ENCODE measurements at places on chromosomes 5 and 9.

GRCh38 chr9:103899866-103900265, 194.2 kb upstream of the SMC2 start:
- DNase-seq = no peak

- DNase-seq = no peak
These were observed 5.3 kb downstream of the BARX1 start for GRCh38 chr9:93949694-93950449.

DNA sequence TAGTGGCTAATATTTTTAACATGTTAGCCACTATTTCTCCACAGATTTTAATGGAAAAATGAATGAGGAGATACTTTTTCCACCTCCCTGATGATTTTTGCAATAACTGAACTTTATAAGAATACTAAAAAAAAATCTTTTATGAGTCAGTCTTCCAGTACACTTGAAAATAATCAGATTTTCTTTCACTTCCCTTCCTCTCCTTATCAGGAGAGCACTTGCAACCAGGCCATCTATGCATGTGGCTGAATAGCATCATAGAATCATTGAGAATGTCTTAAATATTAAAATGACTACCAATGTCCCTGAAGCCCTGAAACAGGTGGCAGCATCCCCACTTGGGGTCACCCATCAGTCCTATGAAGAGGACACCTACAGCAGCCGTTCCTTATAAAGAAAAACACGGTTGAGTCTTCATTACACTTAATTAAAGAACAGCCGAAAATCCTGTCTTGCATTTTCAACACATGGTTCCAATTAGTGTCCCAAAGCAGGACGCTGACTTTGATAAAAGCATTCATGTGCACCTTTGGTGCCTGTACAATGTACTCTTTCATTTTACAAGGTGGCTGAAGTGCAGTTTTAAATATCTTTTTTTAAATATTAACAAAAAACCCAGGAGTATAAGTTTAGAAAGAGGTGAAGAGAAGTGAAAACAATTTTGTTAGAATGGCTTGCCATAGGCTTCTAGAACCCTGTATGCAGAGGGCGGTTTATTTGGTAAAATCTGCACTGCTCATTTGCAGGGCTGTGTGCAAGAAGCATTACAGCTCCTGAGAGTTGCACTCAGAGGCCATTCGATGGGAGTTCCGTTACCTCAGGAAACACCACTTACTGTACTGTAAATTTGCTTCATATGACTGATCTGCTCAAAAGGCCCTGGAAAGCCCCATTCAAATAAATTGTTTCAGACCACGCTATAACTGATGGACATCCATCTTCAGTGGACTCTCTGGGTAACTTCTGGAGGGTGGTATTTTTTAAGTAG, 106.9 kb upstream of the VCAN start:
- DNase-seq = no peak

DNA sequence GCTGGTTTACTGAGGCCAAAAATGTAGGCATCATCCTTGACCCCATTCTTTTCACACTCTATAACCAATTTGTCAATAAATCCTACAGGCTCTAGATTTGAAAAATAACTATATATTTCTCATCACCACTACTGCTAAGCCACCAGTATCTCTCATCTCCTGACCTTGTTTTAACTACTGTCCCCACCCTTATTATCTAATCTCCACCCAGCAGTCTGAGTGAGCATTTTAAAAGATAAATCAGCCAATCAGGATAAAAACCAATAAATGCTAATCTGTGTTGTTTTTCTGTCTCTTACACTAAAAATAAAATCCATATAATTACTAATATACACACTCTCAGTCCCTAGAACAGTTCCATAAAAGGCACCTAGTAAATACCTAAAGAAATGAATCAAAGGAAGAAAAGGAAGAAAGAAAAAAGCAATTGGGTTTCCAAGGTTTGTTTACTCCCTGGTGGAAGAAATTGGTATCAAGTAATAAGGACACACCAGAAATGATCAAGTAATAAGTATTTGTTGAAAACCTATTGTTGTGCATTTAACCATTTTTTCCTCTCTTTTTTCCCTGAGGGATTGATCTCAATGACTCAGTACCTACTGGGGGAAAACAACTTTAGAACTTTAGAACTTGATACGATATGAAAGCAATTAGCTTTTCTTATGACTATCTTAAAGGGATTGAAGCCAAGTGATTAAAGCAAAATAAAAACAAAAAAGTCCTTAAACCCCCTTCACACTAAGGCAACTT, 19.3 kb downstream of the MRPS27 start:
- DNase-seq = no peak

GRCh38 chr5:10293907-10294662, 13.6 kb downstream of the CMBL start:
- no peak for DNase-seq

DNA sequence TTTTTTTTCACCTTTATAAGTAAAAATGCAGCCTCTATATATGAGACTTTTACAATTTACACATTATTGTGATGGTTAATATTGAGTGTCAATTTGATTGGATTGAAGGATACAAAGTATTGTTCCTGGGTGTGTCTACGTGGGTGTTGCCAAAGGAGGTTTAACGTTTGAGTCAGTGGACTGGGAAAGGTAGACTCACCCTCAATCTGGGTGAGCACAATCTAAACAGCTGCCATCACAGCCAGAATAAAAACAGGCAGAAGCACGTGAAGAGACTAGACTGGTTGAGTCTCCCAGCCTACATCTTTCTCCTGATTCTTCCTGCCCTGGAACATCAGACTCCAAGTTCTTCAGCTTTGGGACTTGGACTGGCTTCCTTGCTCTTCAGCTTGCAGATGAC, 132.8 kb upstream of the DPYSL3 start:
- DNase-seq = no peak

- DNase-seq = no peak
These were observed 64.3 kb downstream of the GLDC start for GRCh38 chr9:6581253-6581652.

DNA sequence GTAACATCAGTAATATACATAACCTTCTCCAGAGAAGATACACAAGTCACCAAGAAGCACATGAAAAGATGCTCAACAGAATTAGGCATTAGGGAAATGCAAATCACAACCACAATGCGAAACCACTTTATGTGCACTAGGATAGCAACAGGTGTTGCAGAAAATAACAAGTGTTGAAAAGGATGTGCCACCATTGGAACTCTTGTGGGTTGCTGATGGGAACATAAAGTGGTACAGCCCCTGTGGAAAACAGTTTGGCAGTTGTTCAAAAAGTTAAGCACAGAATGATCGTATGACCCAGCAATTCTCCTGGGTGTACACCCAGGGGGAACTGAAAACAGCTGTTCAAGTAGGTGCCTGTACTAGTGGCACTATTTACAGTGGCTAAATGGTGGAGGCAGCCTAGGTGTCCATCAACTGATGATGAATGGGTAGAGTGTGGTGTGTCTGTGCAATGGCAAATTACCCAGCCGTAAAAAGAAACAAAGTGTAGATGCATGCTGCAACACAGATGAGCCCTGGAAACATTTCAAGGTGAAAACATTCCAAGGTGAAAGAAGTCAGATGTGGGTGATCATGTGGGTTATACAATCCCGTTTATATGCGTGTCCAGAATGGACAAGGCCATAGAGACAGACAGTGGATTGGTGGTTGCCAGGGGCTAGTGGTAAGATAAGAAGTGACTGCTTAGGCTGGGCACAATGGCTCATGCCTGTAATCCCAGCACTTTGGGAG, 27.2 kb downstream of the CCDC69 start:
- DNase-seq = no peak

- no peak for DNase-seq
These were observed 570.0 kb upstream of the ZNF608 start for GRCh38 chr5:125316391-125316790.

DNA sequence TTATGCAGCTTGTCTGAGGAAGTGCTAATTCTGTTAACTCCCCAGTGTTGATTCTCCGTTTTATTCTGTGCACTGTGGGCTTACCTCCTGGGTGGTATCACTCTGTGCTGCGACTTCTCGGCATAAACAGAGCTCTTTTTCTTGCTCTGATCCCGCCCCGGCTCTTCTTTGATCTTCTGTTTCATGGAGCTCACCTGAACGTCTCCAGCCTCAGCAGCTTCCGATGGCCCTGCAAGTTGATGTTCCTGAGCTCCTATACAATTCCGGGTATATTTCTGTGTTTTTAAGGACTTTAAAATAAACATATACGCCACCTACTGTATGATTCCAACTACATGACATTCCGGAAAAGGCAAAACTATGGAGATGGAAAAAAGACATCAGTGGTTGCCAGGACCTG, 110.8 kb downstream of the TENT4A start:
- no peak for DNase-seq

DNA sequence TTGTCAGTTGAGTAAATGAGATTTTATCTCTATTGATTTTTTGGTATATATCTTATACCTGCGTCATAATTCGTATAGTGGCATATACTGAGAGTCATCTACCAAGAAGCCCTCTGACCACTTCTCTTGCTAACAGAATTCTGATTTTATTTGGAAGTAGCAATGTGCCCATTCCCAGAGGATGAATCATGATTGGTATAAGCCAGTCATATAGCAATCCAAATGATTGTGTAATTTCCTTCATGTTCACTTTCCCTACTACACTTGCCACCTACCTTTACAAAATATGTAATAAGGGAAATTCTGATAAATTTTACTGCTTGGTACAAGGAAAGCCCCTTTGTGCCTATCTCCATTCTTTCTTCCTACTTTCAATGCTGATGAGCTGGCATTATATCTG, 16.1 kb upstream of the ZNF462 start:
- DNase-seq = no peak

- DNase-seq = no peak
These were observed 47.9 kb downstream of the COL5A1 start for GRCh38 chr9:134689321-134690181.

DNA sequence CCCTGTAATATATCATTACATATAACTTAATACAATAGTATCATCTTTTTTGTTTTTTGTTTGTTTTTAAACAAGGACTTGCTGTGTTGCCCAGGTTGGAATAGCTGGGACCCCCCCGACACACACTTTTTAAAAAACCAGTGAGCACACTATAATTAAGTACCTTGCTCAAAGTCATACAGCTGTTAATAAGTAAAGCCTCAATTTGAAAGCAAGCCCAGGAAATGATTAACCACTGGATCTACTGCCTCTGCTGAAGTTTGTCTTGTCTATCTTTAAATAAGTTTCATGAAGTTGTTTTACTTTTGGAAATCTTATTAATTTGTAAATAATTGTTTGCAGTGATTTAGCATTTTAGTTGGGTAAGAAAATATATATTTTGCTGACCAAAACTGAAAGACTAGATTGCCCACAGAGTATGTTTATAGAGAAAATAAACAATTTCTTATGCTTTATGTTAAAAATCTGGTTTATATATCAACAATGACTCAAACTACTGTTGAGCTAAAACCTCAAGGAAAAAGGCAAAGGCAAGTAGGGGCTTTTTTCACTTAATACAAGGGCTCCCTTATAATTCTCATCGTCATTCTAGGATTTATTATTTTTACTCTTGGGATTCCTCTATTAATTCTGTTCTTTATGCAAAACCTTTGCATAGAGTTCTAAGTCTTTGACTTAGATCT, 5.8 kb upstream of the CARNMT1 start:
- DNase-seq = no peak

DNA sequence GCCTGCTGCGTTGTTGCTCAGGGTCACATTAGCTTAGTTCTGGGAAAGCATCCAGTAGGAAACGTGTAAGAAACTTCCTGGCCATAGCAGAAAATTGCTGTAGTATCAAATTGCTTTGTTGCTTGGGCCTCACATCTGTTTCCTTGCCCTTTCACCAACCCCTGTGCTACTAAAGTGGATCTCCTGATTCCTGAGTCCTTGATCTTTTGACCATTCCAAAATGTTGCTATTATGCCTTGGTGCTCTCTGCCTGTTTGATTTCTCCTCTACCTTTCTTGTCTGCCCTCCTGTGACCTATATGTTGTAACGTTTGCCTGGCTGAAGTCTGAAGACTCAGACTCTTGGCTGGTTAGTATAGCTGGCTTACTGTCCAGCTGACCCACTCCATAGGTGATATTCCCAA, 350.5 kb downstream of the ADGRV1 start:
- DNase-seq = no peak

- no peak for DNase-seq
These were observed 54.5 kb upstream of the EQTN start for GRCh38 chr9:27351438-27351837.

- no peak for DNase-seq
These were observed 326.5 kb downstream of the SH3GL2 start for GRCh38 chr9:17905366-17905765.

- DNase-seq = no peak
These were observed 13.5 kb downstream of the NR6A1 start for GRCh38 chr9:124757616-124758015.

DNA sequence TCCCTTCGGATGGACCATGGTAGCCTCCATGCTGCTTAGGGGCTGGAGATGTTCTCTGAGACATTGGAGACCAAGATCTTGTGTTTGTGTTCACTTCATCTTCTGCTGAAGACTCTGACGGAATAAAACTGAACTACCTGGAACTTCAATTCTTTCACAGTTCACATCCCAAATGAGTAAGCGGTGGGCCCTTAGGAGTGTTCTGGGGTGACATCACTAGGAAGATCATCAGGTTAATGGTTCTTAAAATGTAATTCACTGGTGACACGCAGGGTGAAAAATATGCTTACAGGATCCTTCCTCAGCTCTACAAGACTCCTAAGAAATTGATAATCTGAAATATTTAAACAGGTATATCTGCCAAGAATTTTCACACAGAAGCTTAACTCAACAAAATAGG, 561.5 kb downstream of the SEMA5A start:
- no peak for DNase-seq

DNA sequence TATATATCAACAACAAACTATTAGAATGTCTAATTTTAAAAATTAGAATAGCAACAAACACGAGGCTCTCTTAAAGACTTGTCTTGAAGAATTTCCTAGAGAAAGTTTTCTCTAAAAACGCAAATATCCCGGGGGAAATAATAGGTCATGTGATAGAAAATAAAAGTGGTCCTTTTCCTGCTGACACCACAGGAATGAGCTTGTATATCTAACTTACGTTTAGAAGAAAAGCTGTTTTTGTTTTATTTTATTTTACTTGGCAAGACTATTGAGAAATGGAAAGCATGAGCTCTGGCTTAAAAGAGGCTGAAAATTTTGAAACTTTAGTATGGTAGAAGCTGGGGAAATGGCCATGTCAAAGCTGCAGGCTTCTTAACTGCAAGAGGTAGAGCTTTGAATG, 465.0 kb downstream of the AGTPBP1 start:
- DNase-seq = no peak

DNA sequence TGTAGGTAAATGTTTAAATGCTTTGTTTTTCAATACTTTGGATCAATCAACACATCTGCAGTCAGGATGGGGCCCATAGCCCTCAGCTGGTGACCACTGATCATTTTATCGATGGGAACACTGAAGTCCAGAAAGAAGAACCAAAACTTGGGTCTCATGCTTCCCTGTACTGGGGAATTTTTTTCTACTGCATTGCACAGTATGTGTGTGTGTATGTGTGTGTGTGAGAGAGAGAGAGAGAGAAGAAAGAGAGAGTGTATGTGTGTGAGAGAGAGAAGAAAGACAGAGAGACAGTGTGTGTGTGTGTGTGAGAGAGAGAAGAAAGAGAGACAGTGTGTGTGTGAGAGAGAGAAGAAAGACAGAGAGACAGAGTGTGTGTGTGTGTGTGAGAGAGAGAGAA, 202.9 kb upstream of the MSX2 start:
- no peak for DNase-seq

GRCh38 chr9:128986671-128987070, 39.2 kb downstream of the NUP188 start:
- no peak for DNase-seq

- DNase-seq = no peak
These were observed 490.1 kb upstream of the MPDZ start for GRCh38 chr9:13769641-13770040.

GRCh38 chr5:78985725-78986223, 664 bp upstream of the ARSB start:
- DNase-seq = peak; percentile 26

- no peak for DNase-seq
These were observed 47.7 kb downstream of the CERT1 start for GRCh38 chr5:75463726-75464125.
